ENCODE measurements at places on chromosomes 13 and 19.

DNA sequence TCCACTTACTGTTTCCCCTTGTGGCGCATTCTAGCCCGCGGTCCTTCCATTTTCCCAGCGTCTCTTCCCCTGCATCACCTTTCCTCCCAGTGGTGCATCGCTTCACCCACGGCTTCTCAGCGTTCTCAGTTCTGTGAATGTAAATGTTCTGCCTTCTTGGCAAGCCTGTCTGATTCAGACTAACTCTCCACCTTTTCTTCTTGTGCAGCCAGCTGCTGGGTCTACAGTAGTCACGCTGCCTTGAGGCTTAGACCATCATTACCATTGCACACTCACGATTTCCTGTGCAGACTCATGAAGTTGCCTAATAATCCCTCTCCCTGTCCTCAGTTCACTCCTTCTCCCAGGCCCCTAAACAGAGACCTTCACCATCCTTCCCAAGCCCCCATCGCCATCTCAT is 75.0 kb downstream of the DHRS12 start:
- no peak for DNase-seq

- DNase-seq: no peak
These were observed 28.9 kb downstream of the FRY start for GRCh38 chr13:32060401-32060878.

DNA sequence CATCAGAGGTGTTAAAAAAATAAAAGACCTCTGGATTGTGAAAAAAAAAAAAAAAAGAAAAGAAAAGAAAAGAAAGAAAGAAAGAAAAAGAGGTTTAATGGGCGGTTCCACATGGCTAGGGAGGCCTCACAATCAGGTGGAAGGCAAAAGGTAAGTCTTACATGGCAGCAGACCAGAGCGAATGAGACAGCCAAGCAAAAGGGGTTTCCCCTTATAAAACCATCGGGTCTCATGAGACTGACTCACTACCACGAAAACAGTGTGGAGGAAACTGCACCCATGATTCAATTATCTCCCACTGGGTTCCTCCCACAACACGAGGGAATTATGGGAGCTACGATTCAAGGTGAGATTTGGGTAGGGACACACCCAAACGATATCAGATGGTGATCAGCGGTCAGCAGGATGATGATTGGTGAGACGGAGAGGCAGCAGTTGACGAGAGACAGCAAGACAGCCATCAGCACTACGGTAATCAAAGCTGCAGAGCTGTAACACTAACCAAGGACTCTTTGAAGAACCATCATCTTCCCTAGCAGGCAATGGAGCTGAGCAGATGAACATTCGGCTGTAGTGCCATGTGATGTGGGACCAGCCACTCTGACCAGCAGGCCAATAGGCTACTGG is 3.9 kb upstream of the CD209 start:
- DNase-seq: peak; percentile 23

- DNase-seq: no peak
These were observed 36.2 kb downstream of the ERICH4 start for GRCh38 chr19:41478875-41479756.

DNA sequence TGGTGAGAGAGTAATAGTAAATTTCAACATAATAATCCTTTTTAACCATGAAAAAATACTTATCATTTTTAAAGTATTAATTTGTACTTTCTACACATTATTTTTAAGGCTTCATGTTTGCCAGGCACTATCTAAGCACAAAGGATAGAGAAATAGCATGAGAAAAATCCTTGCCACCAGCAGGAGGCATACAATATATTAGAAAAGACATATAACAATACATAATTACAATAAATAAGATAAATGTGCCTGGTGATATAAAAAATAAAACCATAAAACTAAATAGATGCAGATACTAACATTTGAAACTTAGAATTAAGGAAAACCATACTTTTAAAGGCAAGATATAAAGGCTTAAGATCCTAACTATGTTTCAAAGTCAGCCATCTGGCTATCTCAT is 1256.4 kb downstream of the DIAPH3 start:
- DNase-seq: no peak

GRCh38 chr19:43738780-43739211 is 16.0 kb downstream of the SMG9 start:
- no peak for DNase-seq

DNA sequence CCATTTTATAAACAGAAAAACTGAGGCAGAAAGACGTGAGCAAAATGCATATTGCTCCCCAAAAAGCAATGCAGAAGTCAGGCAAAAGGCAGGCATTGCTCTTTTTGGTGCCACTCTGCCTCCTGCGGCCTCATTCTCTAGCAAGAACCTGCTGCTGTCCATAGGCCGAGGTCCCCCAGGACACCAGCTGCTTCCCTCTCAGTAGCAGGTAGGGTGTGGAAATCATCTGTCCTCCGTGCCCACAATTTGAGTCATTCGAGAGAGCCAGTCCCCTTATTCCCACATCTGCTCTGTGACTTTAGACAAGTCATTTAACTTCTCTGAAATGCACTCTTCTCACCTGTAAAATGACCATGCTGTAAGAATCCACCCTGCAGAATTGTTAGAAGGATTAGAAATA is 50.0 kb downstream of the TNFRSF19 start:
- DNase-seq: no peak

- no peak for DNase-seq
These were observed 1492.7 kb upstream of the PCDH20 start for GRCh38 chr13:62908321-62908720.

DNA sequence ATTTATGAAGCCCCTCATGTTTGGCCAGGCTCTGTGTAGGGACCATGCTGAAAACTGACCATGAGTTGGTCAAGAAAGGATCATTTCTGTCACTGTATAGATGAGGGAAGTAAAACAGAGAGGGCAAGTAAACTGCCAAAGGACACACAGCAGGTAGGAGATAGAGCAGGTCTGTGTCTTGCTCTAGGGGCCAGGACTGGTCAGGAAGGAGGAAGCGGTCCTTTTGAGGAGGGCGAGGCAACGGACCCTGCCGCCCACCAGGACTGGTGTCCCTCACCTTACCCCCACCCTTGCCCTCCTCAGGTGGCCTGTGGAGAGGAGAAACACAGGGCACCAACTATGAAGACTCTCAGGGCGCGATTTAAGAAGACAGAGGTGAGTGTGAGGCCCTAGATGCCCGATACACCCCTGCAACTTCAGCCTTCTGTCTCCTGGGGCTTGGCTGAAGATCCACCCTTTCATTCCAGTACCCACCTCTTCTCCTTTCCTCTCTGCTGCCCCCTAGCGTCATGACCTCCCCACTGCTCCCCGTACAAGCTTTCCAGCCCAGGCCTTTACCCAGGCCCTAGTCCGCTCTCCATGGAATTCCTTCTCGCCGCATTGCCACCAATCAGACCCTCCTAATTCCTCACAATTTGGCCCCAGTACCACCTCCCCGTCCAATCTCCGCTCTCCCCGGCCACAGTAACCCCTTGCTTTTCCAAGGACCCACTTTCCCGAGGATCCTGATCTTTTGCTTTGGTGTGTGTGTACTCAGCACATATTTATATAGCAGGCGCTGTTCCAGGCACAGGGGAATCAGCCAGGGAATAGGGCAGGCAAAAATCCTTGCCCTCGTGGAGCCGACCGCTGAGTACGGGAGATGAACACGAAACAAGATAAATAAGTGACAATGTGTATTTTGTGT is 3.9 kb downstream of the ANKRD24 start:
- DNase-seq: peak; percentile 77

GRCh38 chr13:74026753-74027152 is 107.5 kb downstream of the KLF12 start:
- peak; percentile 60 for DNase-seq

- no peak for DNase-seq
These were observed 223.8 kb downstream of the MAB21L1 start for GRCh38 chr13:35252536-35253205.

GRCh38 chr13:27830010-27830409 is 37.7 kb downstream of the GSX1 start:
- DNase-seq: peak; percentile 55

- no peak for DNase-seq
These were observed 10.4 kb downstream of the ERVK3-1 start for GRCh38 chr19:58315580-58315979.

DNA sequence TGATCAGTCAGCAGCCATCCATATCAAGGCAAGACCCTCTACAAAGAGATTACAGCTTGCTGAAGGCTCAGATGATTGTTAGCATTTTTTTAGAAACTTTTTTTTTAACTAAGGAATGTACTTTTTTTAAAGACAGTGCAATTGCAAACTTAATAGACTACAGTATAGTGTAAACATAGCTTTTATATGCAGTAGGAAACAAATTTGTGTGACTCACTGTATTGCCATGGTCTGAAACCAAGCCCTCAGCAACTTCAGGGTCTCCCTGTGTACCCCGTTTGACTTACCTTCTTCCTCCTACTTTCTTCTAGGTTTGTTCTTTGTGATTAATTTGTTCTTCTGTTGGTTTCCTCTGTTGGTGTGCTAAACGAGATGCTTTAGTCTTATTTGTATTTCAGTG is 93.0 kb upstream of the TEX29 start:
- no peak for DNase-seq

- no peak for DNase-seq
These were observed 409.0 kb downstream of the GPC6 start for GRCh38 chr13:93635616-93636032.

DNA sequence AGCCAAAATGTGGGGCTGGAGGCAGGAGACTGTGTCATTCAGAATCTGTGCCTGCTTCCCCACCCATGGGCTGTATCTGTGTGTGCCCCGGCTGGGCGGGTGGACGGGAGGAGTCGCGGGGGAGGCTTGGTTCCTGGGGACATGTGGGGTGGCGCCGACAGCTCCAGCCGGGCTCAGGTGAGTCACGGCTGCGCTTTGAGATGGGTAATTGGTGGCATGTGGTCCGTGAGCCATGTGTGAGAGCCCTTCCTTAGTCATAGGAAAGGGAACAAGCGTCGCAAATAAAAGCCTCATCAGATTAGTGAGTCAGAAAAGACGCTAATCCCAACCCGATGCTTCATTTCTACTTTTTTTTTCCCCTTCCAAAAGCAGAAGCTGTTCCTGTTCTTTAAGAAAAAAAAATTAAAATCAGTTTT is 118.6 kb upstream of the ZNF536 start:
- no peak for DNase-seq

- DNase-seq: no peak
These were observed 35.7 kb downstream of the DZIP1 start for GRCh38 chr13:95608640-95609323.

DNA sequence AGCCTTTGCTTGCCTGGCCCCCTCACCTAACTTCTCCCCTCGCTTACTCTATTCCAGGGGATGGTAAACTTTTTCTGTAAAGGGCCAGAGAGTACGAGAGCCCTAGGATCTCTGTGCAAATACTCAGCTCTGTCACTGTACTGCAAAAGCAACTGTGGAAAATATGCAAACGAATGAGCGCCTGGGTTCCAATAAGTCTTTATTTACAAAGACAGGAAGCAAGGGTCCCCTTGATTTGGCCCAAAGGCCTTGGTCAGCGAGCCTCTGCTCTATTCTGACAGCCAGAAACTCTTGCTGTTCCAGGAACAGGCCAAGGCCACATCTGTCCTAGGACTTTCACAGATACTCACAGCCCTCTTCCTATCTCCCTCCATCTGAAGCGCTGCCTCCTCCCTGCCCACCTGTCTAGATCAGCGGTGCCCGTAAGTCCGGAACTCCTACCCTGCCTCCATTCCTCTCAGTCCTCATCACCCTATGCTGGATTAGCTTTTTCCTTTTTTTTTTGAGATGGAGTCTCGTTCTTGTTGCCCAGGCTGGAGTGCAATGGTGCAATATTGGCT is 37.3 kb downstream of the OPA3 start:
- DNase-seq: no peak

DNA sequence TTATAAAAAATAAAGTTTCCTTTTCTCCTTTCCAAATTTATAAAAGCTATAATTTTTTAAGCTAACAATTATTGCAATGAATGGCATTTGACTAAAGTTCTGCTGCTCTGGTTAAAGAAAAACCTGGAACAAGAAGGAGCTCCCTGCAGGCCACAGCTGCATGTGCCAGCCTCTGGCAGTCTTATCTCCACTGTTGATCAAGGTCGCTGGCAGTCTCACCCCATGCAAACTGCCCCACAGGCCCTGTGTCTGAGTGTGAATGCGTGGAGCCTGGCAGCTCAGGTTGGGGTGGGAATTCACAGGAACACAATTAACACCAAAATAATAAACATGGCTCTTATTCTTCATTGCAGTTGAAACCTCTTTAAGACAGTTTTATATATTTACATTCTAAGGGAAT is 30.2 kb upstream of the FREM2 start:
- no peak for DNase-seq

DNA sequence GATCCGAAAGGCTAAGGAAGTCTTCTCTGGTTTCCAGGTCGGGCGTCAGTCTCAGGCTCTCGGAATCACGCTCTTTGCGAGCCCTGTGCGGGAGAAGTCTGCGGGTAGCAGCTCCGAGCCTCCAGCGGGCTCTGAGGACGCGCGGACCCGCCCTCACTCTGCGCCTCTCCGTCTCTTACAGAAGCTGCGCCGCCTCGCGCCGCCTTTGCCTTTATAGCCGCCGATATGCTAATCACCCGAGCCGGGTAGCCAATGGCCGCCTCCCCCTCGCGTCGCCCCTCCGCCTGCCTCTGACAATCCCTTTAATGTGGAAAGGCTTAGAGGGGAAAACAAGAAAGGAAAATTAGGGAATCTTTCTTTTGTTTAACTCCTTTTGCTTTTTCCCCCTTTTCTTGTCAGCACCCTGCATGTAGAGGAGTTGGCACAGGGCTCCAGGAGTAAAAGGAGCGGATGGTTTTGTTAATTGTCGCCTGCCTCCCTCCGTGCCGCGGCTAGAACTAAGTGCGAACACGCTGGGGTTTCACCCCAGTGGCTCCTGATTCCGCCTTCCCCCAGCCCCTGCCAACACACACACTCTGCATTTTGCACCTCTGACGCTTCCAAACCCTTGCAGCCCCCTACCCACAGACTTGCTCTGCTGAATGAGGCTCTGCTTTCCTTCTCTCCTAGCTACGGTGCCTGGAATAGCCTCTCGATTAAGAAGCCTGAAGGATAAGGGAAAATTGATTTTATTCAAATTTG is at the start of gene PCDH8:
PCDH8 (minus strand) TSS at position 186 of the 741 bp plus-strand sequence. CDS start 204 bp downstream, outside the sequence.
- DNase-seq: no peak

DNA sequence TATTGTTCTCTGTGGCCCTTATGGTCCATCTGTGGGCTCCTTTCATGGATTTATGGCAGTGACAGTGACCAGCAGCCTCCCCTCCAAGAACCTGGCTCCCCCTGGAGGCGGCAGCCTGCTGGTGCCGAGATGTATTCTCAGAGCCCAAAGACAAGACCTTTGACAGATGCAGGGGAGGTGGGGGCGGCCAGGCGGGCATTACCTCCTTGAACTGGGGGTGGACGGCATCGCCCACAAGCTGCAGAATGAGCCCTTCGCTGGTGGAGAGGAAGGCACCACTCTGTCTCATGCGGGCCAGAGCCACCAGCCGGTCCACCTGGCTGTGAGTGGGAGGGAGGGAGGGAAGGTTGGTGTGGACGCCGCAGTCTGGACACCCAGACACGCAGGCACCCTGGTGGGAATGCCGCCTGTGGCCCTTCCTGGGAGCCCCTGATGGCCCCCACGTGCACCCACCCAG is 6.6 kb downstream of the ISOC2 start:
- peak; percentile 49 for DNase-seq
